ENCODE measurements at places on chromosomes 11 and 22. TPM values are rescaled to one million over a fixed set of nuclear protein-coding genes. Genes with fewer than 3 reads are reported as not detected.

Gene STK33
- 0.51 TPM for total RNA-seq

DNA sequence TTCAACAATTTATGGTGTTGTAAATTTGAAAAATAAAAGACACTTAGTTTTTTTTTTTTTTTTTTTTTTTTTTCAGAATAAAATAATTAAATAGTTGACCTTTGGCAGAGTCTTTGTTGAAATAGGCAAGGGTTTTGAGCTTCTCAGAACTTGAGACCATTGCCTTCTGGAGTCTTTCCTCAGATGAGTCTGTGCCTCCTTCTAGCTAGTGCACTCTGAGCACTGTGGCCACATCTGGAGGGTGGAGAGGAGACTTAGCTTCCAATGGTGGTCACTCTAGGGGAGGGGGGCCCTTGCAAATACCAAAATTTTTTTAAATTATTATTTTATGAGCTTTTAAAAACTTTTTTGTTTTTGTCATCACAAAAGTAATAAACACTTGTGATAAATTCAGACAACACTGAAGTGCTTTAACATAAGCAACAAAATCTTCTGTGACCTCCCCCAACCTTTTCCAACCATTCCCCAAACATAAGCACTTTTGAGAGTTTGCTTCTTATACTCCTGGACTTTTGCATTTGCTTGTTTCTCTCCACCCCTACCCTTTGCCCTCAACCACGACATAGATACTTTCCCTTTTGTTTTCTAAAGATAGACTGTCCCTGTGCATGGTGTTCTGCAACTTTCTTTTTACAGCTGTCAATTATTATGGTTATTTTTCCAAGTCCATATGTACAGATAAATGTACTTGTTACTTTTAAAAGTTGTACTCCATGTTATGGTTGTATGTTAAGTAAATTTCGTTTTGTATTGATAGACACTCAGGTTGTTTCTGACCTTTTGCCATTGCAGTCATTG, 41.1 kb downstream of the BMAL1 start:
- H3K27ac ChIP-seq: no peak overlapping the region
- H3K27me3 ChIP-seq: no peaks in the 10 kb centered on the region
- no peak for DNase-seq
- H3K4me1 ChIP-seq: peaks cover 5% of the 10 kb centered on the region
- no peaks in the 10 kb centered on the region for H3K36me3 ChIP-seq
- H3K4me3 ChIP-seq: no peak overlapping the region

DNA sequence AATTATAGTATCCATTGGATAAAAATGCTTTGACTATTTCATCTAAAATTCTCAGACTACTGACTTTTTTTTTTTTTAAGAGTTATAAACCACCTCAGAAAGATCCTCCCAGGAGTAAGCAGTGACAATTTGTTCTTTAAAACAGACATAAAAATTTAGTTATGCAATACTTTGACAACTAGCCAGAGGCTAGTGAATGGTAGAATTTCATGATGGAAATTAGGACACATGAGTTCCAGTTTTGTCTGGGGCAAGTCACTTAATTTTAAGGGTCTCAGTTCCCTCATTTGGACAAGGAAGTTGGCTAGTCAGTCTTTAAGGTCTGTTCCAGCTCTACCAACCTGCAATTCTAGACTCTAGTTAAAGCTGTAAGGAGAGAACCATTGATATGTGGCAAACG, 2.9 kb downstream of the IL18 start:
- no peaks in the 10 kb centered on the region for H3K36me3 ChIP-seq

GRCh38 chr11:75344761-75345454, 6.6 kb downstream of the ARRB1 start:
- H3K36me3 ChIP-seq: peaks cover 3% of the 10 kb centered on the region
- no peaks in the 10 kb centered on the region for H3K27me3 ChIP-seq
- peak overlapping the region; percentile 75 for H3K27ac ChIP-seq
- no peak overlapping the region for H3K4me3 ChIP-seq

DNA sequence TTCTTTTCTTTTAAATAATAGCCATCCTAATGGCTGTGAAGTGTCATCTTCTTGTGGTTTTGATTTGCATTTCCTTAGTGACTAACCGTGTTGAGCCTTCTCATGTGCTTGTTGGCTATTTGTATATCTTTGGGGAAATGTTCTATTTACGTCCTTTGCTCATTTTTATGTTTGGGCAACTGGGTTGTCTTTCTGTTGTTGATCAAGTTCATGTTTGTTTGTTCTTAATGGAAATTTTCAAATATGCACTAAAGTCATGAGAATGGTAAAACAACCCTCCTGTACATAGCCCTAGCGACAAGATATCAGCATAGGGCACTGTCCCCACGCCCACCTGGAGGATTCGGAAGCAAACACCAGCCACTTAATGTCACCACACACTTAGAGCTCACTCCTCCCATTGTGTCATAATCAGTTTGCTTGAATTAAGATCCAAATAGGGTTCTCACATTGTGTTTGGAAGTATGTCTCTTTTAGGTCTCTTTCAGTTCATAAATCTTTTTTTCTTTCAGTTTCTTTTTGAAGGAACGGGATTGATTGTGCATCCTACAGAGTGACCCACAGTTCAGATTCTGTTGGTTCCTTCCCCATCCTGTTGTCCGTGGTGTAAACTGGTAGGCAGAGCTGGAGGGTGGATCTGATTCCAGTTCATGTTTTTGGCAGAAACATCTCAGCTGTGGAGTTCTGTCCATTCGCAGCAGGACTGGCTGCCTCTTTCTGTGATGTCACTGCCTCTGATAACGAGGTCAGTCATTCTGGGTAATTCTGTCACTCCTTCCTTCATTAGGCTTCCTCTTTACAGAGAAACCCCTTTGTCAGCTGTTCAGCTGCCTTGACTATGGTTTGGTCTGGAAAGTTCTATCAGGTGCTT, 26.4 kb upstream of the ADORA2A start:
- H3K27ac ChIP-seq: no peak overlapping the region
- DNase-seq: no peak
- no peaks in the 10 kb centered on the region for H3K27me3 ChIP-seq
- H3K4me1 ChIP-seq: no peaks in the 10 kb centered on the region
- peaks cover 2% of the 10 kb centered on the region for H3K36me3 ChIP-seq

DNA sequence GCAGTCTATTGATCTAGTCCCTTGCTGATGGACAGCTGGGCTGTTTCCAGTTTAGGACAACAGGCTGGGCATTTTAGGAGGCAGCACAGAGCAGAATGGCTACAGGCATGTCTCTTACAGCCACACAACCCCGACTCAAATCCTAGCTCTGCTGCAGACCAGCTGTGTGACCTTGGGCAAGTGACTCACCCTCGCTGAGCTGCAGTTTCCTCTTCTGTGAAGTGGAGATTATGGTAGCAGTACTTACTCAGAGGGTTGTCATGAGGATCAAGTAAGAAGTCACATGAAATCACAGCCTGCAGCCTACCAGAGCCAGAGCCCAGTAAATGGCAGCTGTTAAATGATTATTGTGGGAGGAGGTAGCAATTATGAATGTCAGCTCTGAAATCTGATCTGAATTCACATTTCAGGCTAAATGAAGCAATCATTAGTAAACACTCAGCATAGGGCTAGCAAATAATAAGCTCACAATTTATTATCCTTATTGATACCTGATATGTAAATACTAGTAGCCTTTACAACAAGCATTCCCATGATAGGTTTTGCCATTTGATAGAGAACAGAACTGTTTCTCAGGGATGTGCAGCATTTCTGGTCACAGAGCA, 58.9 kb downstream of the MYEOV start:
- no peaks in the 10 kb centered on the region for H3K27me3 ChIP-seq
- no peaks in the 10 kb centered on the region for H3K36me3 ChIP-seq
- no peak for DNase-seq
- H3K27ac ChIP-seq: no peak overlapping the region
- H3K4me1 ChIP-seq: peaks cover 18% of the 10 kb centered on the region

DNA sequence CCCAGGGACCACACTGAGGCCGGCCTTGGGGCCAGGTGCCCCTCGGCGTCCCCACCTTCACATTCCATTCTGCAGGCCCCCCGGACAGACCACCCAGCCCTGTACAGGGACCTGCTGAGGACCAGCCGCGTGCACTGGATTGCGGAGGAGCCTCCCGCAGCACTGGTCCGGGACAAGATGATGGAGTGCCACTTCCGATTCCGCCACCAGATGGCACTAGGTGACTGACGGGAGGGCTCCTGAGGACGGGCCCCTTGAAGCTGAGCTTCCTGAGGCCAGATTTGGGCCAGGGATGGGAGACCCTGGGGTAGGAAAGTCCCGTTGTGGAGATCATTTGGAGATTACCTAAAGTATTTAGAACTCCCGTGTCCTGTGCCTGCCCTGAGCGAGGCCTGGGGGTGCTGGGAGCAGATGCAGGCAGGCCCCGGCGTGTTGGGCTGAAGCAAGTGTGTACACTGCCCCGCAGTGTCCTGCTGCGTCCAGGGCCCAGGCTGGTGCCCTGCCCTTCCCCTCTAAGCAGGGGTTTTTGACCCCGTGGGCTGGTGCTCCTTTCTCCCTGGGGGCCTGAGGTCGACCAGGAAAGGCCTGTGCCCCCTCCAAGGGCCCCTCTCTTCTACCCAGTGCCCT, 20.0 kb downstream of the TRMU start:
- peak; percentile 83 for DNase-seq
- H3K4me3 ChIP-seq: no peak overlapping the region
- no peaks in the 10 kb centered on the region for H3K27me3 ChIP-seq
- no peaks in the 10 kb centered on the region for H3K4me1 ChIP-seq
- H3K27ac ChIP-seq: peak overlapping the region; percentile 57
- H3K36me3 ChIP-seq: peaks cover 3% of the 10 kb centered on the region
